ENCODE measurements at places on chromosomes 4 and X. TPM values are rescaled to one million over a fixed set of nuclear protein-coding genes. Genes with fewer than 3 reads are reported as not detected.
A peak's percentile ranks its signal among the peaks of the same experiment; 100 is the strongest.

MGARP gene
- 0.78 TPM for total RNA-seq

SFRP2 gene
- 11.9 TPM for total RNA-seq

BEX1 gene
- total RNA-seq: 41.5 TPM

BMP3 gene
- 0.26 TPM for total RNA-seq

ITM2A gene
- 16.1 TPM for total RNA-seq

FGFBP2 gene
- total RNA-seq: 4.0 TPM

PWWP3B gene
- 6.0 TPM for total RNA-seq

GRCh38 chr4:101357751-101358150 lies 10.4 kb upstream of the PPP3CA start:
- DNase-seq: no peak

DNA sequence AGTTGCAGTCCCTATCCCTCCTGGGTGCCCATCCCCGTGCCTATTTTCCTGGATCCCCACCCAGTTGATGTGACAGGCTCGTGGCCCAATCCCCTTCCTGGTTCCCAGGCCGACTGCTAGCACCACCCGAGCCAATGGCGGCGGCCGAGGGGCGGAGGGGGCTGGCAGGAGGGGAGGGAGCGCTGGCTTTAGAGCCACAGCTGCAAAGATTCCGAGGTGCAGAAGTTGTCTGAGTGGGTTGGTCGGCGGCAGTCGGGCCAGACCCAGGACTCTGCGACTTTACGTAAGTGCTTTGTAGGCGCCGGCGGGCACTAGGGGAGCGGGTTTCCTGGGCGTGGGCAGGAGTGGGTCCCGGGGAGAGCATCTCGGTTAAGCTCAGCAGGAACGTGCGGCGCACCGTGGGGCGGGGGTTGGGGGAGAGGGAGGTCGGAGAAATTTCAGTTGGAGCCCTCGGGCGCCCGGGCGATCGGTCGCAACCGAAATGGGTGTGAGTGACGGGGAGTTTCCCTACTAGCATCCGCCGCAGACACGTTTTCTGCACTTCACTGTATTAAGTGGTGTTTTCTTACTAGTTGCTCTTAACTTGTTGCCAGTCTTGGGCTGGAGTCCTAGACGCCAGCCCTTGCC lies at the start of gene PLS3:
Gene PLS3 (plus strand): TSS at position 197 of the 627 bp plus-strand sequence. CDS start 49,077 bp downstream, outside the sequence.
- DNase-seq: peak; percentile 76

DNA sequence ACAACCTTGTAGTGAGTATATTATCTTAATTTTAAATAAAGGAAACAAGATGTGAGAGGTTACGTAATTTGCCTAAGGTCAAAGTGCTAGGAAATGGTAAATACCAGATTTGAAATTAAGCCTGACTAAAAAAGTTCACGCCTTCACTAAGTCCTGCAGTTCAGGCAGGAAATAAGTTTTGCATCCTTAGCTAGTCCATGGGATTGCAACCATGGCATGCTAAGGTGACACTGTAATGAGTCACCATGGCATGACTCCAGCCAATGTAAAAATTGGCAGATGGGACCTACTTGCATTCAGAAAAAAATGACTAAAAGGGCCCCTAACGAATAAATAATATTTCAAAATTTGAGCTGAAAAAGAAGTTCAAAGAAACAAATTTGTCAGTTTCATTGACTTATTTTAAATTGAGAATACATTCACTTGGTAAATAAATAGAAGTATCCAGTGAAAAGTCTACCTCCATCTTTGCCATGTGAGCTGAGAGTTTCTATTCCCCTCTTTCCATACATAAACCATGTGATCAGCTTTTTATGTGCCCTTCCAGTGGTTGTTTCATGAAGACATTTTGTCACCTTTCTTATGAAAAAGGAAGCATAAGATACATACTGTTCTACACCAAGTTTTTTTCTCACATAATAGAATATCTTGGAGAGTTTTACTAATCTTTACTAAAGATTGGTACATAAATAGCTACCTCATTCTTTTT lies 72.4 kb downstream of the ANKRD50 start:
- DNase-seq: peak; percentile 71

GRCh38 chr4:39620551-39621313 lies 17.9 kb downstream of the SMIM14 start:
- no peak for DNase-seq

GRCh38 chr4:29423836-29424721 lies 1296.1 kb upstream of the PCDH7 start:
- no peak for DNase-seq

DNA sequence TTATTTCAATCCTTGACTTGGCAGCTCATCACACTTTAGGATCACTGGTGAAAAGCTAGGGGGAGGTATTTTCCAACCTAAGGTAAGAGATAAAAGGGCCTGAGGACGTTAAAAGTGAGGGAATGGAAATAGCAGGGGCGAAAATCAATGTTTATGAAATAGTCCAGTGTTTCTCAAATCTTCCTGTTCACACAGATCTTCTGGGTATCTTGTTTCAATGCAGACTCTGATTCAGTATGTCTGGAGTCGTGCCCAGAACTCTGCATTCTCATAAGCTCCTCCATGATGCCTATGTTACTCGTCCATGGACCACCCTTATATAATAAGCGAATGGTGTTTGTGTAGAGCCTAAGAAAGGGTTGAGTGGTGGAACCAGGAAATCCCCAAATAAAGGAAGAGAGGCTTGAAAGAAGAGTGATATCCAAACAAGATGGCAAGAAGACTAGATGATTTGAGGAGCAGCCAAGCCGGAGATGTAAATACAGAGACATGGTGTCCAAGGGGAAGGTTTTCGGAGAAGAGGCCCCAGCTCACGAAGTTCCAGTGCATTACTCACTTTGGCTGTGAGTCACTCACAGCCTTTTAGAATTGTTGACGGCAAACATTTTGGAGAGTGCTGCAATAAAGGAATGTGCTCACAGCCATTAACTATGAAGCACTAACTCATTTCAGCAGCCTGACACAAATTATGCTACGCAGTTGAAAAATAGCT lies 215.6 kb upstream of the PPARGC1A start:
- no peak for DNase-seq

GRCh38 chr4:35883108-35883507 lies 361.2 kb downstream of the ARAP2 start:
- DNase-seq: no peak

GRCh38 chr4:120055162-120055561 lies 11.5 kb downstream of the MAD2L1 start:
- no peak for DNase-seq

DNA sequence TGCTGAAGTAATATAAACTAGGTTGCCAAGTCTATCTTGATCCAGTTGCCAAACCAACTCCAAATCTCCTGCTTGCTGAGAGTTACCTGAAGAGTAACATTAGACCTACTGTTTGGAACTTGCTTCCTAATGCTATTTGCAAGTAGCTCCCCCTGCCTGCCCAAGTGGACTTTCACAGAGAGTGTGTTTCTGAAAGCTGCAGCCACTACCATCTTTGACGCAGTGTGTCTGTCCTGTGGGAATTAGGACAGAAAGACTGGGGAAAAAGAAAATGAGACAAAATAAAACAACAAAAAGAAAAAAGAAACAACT lies 195.0 kb upstream of the HS3ST1 start:
- DNase-seq: peak; percentile 34

DNA sequence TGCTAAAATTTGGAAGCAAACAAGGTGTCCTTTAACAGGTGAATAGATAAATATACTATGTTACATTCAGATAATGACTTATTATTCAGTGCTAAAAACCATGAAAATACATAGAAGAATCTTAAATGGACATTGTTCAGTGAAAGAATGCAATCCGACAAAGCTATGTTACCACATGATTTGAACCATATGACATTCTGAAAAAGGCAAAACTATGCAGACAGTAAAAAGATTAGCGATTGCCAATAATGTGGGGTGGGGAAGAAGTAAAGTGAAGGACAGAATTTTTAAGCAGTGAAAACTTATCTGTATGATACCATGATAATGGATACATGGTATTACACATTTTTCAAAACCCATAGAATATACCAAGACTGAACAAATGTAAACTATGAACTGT lies 926.9 kb downstream of the FAT4 start:
- no peak for DNase-seq

- DNase-seq: no peak
Measured at GRCh38 chrX:73683236-73683859, 120.4 kb downstream of the CHIC1 start.

- DNase-seq: no peak
Measured at GRCh38 chr4:125243789-125244397, 70.9 kb upstream of the FAT4 start.

GRCh38 chr4:139826426-139826825 lies 160.8 kb downstream of the MGST2 start:
- no peak for DNase-seq

DNA sequence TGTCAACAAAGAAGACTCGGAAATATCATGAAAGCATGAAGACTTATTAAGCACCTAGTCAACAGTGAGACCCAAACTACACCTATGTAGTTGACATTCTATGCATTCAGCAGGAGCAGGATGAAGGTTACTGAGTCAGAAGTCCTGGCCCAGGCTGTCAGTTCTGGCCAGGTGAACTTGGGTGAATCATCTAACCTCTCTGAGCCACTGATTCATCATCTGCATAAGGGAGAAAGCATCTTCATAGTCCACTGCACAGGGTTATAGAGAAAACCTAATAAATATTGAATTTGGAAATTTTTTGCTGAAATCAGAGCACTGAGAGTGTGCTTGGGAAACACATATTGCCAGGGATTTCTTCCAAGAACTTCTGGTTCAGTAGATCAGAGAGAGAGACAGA lies 296.0 kb upstream of the SFRP2 start:
- DNase-seq: no peak

- DNase-seq: no peak
Measured at GRCh38 chrX:53511322-53511721, 77.2 kb upstream of the HSD17B10 start.

DNA sequence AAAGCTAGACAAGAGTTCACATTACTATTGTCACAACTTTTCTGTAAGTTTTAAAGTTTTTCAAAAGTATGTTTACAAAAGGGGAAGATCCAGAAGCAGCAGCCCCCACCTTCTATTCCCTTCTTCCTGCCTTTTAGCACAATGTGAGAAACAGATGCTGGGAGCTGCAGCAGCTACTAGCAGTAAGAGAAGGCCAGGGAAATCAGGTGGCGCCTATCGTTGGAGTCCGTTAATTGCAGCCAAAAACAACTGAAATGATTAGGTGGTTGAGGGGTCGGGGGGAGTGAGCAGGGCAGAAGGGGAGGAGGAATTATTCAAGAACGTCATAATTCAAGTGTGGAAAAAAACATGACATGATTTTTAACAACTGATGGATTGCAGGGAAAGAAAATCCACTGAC lies 27.4 kb downstream of the FRYL start:
- no peak for DNase-seq

DNA sequence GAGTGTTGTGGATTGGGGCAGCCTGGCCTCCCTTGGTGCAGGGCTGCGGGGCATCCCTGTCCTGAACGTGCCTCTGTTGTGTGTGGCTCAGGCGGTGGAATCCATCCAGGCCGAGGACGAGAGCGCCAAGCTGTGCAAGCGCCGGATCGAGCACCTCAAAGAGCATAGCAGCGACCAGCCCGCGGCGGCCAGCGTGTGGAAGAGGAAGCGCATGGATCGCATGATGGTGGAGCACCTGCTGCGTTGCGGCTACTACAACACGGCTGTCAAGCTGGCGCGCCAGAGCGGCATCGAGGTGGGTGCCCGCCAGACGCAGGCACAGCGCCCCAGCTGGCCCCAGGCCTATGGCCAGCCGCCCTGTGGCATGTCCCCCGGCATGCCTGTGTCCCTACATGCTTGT lies 25.6 kb downstream of the MAEA start:
- DNase-seq: no peak

- no peak for DNase-seq
Measured at GRCh38 chrX:120029354-120029753, 48.1 kb downstream of the RHOXF2B start.

DNA sequence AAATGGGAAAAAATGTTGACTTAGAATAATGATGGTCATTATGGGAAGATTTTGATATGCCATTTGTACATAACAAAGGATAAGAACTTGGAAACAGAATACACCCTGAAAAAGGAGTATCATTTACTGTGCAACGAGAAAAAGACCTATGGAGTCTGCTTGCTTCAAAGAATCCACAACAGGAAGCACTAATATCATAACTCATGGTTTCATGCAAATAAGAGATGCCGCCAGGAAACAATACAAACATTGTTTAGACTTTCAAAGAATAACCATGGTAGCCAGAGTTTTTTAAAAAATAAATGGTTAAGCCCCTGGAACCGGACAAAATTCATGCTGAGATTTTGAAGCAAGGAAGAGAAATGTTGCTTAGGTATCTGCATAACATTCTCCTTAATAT lies 139.9 kb upstream of the ETNPPL start:
- no peak for DNase-seq

DNA sequence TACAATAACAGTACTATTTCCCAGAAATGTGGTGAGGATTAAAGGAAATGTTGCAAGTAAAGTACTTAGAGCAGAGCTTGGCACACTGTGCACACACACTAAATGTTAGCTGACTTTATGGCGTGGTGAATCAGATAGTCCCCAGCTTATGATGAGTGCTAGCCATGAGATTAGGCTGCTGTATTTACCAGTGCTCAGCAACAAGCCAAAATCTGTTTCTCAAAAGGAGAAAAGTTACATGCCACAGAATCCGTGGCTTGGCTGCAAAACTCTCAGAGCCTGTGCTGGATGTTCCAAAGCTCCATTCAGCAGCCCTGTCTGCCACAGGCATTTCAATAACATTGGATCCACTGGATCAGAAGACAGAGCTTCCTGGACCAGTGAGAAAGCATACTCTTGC lies 12.8 kb upstream of the STBD1 start:
- DNase-seq: no peak

GRCh38 chrX:55488006-55488592 lies 1.5 kb downstream of the USP51 start:
- no peak for DNase-seq

DNA sequence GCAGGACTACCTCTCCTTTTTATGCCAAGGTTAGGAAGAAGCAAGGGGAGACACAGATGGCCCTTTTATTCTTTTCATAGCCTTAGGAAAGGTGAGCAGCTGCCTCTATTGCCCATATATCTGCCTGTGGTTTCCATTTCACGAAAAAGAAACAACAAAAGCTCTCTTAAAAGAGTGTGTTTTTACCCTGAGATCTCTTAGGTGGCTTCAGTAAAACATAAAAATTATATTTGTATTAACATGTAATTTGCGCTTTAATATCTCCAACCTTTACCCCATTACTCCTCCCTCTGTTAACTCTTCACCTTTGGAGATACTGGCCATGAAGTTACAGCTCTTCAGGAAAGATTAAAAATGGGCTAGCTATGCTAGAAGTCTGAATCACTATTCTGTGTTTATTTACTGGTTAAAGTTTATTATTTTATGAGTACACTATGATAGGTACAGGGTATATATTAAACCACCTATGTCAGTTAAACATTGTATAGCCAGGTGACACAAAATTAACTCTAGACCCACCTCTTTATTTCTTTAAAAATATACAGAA lies 15.0 kb upstream of the SULT1B1 start:
- DNase-seq: no peak

- DNase-seq: no peak
Measured at GRCh38 chrX:97332963-97333362, 449.3 kb downstream of the RPA4 start.

DNA sequence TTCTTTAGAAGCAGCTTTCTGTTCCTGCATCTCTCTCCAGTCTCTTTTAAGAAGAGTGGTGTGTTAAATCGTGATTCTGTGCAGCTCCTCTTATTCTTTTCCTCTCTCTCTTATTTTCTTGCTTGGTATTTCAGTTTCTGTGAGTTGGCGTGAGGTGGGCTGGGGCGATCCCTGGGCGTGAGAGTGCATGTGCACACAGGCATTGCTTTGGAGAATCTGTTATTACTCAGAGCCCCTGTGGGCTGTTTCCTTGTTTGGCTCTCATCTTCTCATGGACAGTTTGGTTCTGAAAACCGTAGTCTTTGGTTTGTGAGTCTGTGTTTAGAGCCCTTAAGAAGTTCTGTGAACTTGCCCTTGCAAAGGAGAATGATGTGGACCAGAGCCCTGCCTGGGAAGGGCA lies 97.2 kb upstream of the CLNK start:
- DNase-seq: no peak

GRCh38 chr4:2277956-2278355 lies 16.0 kb upstream of the MXD4 start:
- no peak for DNase-seq
